ENCODE measurements at places on chromosomes 6 and 20.

DNA sequence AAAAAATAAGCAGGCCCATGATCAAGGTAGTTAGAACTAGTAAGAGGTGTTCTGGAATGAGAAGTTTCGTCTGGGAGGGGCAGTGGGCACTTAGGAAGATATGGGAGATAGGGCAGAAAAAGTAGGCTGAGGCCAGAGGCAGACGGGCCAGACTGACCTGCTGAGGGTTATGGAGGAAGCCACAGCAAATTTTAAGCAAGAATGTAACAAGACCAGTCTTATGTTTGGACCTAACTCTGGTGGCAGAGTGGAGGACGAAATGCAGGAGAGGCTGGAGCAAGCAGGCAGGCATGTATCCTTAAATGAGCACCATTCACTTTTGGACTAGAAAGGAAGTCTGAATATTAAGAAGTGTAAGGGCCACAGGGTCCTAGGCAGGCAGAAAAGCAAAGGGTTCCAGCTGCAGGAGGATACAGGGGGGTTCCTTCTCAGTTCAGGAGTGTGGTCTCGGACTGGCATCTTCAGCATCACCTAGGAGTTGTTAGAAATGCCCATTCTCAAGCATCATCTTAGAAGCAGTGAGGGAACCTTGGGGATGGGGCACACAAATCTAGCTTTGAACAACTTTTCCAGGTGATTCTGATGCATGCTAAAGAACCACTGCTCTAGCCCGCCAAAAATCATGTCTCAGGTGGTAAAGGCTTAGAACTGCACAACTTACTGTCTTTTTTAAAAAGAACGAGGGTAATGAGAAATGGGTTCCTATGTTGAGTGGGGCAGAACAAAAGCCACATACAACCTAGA lies 1.7 kb upstream of the DSTN start:
- DNase-seq: no peak

- no peak for DNase-seq
Observed at GRCh38 chr6:125174626-125175025, 21.1 kb downstream of the TPD52L1 start.

DNA sequence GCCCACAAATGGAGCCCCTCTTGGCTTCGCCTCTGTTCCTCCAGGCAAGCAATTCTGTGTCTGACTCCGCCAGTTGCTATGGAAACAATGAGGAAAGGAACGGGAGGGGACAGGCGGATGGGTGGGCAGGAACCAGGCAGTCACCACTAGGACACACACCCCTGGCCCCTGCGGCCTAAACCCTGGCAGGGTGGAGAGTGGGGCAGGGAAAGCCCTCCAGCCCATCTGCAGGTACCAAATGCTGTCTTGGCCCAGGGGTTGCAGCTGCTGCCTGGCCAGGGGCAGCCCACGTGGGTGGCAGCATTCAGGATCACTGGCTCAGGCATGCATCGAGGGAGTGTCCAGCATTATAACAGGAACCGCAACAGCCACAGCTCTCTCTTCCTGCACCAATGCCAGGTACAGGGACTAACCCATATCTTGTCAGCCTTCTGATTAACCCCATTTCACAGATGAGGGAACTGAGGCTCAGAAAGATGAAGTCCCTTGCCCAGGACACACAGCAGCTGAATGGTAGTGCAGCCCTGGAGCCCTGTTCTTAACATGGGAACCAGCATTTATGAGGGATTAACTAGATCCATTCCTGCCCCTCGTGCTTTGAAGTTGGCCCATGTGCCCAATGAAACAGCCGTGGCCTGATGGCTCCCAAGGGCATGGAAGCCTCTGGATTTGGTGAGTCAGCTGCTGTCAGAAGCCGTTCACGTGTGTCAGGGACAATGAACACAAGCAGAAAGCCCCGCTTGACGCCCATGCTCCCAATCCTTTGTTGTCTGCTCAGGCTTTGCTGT lies 66.3 kb downstream of the NOL4L start:
- DNase-seq: peak; percentile 63

GRCh38 chr6:29955783-29956182 lies 13.5 kb downstream of the HLA-A start:
- DNase-seq: no peak

DNA sequence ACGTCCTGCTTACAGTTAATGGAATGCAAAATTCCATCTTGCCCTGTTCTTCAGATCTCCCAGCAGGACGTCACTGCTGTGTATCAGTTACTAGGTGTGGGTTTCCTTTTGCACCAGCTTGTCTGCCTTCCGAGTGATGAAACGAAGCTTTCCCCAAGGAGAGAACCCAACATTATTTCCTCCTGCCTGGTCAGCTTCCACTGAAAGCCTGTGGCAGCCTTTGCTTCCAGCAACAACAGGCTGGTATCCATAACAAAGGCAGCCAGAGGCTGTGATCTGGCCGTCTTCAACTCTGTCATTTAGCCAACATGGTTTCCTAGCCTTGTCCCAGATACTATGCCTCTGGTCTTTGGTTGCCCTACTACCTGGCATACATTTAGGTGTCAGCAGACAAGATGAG lies 78.9 kb upstream of the HEY2 start:
- DNase-seq: no peak

- no peak for DNase-seq
Observed at GRCh38 chr6:154754152-154754551, 20.9 kb downstream of the SCAF8 start.

DNA sequence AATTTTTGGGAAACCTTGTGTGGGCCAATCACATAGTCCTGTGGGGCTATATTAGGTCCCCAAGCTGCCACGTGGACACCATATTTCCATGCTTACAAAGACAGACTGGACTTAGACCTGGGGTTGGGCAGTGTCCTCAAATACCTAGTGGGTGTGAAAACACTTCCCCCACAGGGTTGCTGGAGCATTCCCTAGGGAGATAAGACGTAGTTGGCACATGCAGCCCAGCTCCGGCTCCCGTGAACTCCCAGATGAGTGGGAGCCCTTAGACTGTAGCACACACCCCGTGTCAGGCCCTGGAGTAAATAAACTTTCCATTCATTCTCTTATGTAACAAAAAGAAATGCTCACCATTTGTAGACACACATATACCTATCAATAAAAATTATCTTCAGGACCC lies 14.2 kb downstream of the KCNG1 start:
- no peak for DNase-seq

DNA sequence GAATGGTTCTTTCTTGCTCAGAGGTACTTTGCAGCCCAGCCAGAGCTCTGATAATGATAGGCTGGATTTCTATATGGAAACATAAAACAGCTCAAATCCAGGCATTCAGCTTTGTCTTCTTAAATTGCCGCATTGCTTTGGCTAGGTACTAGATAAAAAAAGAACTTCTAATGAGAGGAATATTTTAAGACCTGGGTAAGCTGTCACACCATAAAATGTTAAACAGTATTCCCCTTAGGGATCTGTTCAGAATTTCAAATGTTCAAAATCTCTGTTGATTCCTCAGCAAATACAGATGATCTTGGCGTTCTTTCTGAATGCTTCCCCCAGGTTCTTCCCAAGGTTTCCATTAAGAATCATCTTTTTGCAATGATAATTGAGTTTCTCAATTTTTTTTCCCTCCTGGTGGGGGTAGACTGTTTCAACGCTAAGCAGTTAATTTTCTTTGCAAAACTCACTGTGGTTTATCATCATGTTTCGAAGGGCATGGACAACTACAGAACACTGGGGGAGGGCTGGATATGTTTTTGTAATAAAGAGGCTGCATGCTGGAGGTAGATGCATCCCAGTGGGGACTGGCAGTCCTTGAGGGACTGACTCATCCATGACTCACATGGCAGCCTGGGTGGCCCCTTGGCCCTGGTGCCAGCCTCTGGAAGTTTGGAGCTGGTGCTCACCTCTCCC lies 31.0 kb downstream of the TIAM2 start:
- DNase-seq: no peak

- DNase-seq: no peak
Observed at GRCh38 chr6:32097364-32097763, 11.8 kb downstream of the TNXB start.

DNA sequence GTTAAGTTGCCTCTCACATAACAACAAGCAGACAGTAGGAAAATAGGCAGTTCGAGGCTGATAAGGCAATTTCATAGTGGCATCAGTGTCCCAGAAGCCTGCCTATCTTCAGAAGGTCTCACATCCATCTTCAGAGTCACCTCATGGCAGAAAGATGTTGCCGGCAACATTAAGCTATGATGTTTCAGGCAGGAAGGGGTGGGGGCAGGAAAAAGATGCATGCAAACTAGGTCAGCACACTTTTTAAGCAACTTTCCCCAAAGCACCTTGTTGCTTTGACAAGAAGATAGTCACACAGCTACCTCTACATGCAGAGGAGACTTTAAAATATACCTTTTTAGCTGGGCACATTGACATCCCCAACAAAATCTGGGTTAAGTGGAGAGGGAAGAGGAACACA lies 43.2 kb upstream of the SMIM8 start:
- peak; percentile 90 for DNase-seq

DNA sequence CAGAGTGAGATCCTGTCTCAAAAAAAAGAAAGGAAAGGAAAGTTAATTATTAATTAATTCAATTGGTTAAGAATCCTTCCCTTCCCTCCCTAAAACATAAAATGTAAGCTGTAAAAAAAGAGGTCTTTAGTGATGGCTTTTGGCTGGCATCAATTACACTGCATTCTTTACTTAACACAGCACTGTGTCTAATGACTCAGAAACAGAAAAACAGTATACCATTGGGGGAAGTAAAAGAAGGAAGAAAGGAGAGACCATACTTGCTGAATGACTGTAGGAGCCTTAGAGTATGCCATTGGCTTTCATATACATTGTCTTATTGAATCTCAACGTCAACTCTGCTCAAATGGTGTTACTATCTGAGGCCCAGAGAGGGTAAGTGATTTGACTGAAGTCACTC lies 18.3 kb upstream of the CITED2 start:
- DNase-seq: no peak

All from SK-N-DZ (cell line).